ENCODE measurements at places on chromosomes 5 and 9. TPM values are rescaled to one million over a fixed set of nuclear protein-coding genes. Genes with fewer than 3 reads are reported as not detected.
A peak's percentile ranks its signal among the peaks of the same experiment; 100 is the strongest.

GRCh38 chr5:151020304-151021110, at the start of gene GPX3:
Gene GPX3, plus strand, starts transcription at chr5:151020591. Its CDS starts 64 bp downstream, at chr5:151020655.
- peak; percentile 80 for DNase-seq

- no peak for DNase-seq
These were observed 3.1 kb downstream of the DMRTA1 start for GRCh38 chr9:22449719-22450118.

- peak; percentile 93 for DNase-seq
These were observed 130.3 kb downstream of the PAX5 start for GRCh38 chr9:36903541-36904435.

DNA sequence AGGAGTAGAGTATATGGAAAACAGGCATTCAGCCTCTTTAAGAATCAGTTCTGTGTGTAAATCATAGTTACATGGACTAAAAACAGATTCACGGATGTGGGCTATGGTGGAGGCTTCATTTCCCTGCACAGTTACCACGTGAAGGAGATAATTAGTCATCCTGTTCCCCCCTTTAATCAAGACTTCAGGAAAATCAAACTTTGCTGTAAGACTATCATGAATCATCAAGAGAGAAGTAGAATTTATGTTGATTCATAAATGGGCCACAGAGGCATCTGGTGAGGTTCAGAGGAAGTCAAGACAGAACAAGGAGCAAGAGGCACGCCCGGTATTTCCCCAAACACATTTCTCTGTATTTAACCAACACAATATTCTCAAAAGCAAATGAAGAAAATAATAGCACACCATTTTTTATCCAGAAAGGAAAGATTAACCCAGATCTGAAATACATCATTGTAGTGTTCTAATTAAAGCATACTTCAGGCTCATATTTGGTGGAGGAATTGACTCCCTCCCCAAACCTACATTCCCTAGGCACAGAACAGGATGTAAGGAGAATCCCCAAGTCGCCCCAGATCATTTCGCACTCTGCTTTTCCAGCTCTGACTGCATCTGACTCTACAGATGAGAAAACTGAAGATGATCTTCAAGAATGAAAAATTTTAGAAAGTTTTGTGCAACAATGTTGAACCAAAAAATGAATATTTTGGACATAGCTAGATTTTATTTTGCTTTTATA, 175.8 kb upstream of the GAS1 start:
- DNase-seq, result peak; percentile 89

- DNase-seq, result no peak
These were observed 57.6 kb downstream of the KIF24 start for GRCh38 chr9:34271265-34272006.

DNA sequence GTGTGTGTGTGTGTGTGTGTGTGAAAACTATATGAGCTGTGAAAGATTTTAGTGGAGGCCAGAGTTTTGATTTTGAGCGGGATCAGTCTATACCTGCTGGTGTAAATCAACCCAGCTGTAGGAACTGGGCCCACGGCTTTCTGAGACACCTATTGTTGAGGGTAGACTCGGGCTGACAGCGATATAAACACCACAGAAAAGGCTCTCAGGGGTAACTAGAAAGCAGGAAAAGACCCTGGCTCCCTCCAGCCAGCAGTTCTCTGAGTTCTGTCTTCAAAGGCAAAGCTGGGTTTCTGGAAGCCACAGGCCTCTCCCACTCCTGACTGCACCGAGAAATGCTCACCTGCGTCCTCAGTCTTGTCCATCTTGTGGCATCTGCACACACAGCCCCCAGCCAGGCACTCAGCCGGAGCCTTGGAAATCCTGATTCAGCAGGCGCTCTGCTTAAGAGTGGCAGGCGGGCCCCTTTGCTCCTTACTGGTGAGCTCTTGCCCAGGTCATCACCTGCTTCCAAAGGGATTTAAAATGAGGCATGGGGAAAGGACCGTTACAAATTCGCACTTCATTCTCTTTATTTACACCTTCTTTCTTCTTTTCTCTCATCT, 223.3 kb downstream of the NDUFS4 start:
- no peak for DNase-seq

- no peak for DNase-seq
These were observed 130.4 kb upstream of the POC5 start for GRCh38 chr5:75847561-75848021.

DNA sequence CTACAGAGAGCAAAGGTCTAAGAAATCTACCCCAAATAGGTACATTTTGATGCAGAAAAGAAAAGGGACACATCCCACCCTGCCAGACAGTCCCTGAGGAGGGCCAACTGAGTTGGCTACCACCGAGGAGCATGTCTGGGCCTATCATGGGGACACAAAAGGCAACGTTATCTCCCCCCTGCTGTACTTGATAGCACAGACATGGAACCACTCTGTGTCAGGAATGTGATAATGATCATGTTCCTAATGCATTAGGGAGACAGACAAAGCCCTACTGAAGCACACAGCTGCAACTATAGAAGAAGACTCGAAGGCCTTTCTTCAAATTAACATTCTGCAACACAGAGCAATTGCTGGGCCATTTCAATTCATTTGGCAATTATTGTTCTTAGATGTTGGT, 84.5 kb downstream of the ENC1 start:
- no peak for DNase-seq

DNA sequence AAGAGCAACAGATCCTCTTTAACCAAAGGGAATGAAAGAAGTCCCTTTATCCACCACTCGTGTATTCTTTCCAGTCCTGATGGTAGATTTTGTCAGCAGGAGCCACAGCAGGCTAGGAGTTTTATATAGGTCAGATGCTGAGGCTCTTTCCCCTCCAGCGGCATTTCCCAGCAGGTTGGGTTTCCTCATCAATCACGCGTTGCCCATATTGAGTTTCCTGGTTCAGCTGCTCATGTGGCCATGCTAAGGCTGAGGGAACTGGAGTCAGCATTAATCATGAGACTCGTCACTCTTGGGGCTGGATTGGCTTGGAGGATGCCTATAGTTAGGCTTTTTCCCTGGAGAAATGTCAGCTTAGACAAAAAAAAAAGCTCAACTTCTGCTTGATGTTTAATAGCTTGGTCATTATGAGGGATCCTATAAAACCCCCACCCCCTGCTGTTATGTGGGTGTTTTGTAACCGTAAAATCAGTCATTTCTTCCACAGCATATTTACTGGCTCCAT, 193.4 kb upstream of the GAS1 start:
- no peak for DNase-seq

Gene PCDHB16
- total RNA-seq, result 8.6 TPM

Gene FOXD4L5
- 0.07 TPM for total RNA-seq

Gene FOXD4
- total RNA-seq, result 0.05 TPM

Gene FCN2
- not detected for total RNA-seq

Gene AHRR
- 49.1 TPM for total RNA-seq

Gene FOXD1
- total RNA-seq, result 17.4 TPM
